ENCODE measurements at places on chromosomes 12 and 14. TPM values are rescaled to one million over a fixed set of nuclear protein-coding genes. Genes with fewer than 3 reads are reported as not detected.

FSCB gene
- total RNA-seq, result not detected

SMCO3 gene
- not detected for total RNA-seq

NFE2 gene
- total RNA-seq, result 4.3 TPM

KICS2 gene
- total RNA-seq, result 5.8 TPM

GPR68 gene
- 0.84 TPM for total RNA-seq

SERPINA5 gene
- total RNA-seq, result 3.5 TPM

SLC10A1 gene
- total RNA-seq, result not detected

CPNE6 gene
- not detected for total RNA-seq

Measured in neural progenitor cell (in vitro differentiated cells).